ENCODE measurements at places on chromosomes 7 and 10.

- no peak for DNase-seq
These were observed 371.9 kb downstream of the PHF14 start for GRCh38 chr7:11345621-11346020.

DNA sequence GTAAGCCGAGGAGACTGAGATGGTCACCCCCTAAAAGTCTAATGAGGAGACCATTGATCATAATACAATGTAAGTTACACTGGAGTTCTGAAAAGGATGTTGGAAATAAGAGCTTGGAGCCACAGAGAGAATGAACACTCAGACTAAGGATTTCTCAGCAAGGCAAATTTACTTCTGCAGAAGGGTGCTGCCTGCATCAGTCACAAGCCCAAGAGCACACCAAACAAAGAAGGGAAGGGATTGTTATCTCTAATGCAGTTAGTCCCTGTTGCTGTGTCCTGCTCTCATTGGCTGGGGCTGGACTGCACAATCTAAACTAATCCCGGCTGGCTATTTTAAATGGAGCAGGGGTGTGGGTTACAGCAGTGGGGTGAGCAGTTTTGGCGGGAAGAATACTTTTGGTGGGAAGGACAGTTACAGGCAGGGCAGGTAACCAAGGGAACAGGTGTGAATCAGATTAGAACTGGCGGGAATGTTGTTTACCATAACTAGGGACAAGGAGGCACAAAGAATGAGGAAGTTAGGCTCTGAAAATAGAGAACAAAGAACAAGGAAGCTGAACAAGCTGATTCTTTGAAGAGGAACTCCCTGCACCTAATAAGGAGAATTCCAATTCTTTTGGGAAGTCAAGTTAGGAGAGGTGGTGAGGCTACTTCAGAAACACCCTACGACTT is 30.3 kb upstream of the TRIM24 start:
- no peak for DNase-seq

DNA sequence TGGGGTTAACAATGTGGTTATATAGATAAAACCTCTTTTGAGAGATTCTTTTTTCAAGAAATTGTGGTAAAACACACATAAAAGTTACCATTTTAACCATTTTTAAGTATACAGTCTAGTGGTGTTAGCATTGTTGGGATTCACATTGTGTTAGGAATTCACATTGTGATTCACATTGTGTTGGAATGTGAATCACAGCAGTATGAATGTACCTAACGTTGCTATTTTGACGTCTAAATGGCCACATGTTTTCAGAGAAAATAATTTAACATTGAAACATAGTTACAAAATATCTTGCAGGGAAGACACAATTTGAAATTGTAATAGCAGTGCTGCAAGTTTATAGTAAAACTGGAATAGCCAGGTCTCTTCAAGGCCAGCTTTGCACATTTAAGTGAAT is 129.0 kb downstream of the BICC1 start:
- no peak for DNase-seq

GRCh38 chr7:36468370-36469101 is 78.9 kb downstream of the ANLN start:
- no peak for DNase-seq

- DNase-seq: no peak
These were observed 8.3 kb upstream of the TACR2 start for GRCh38 chr10:69425041-69425440.

DNA sequence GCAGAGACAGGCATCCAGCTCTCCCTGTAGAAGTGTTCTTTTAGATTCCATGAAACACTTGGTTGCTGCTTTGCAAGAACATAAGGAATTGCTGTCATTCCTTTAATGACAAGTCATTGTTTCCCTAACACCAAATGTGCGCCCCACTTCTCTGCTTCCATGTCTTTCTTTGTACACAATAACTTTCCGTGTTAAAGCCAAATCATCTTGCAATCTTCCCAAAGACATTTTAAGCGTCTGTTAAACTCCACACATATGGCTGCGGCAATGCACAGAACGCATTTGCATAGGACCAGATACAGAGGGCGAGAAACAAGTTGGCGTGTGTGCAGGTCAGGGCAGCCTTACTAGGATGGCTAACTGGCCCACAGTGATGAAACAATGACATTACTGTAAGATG is 399.3 kb upstream of the PRKCQ start:
- no peak for DNase-seq
